Activated T-cell treated with anti-CD3 and anti-CD28 coated beads, Interleukin-2, amount 50 U/mL, for 72 hours (primary cell): ENCODE measurements at places on chromosomes 5 and 9. TPM values are rescaled to one million over a fixed set of nuclear protein-coding genes. Genes with fewer than 3 reads are reported as not detected.

The PTGDS gene
- not detected for total RNA-seq

The ARL10 gene
- total RNA-seq: 14.0 TPM

The ARHGEF37 gene
- 1.6 TPM for total RNA-seq

The RUFY1 gene
- total RNA-seq: 37.9 TPM

The CREBRF gene
- total RNA-seq: 35.8 TPM

The SRA1 gene
- 61.1 TPM for total RNA-seq

The EPB41L4B gene
- total RNA-seq: 1.6 TPM

The GBGT1 gene
- total RNA-seq: 2.0 TPM

The SNX2 gene
- 38.2 TPM for total RNA-seq

The RMI1 gene
- total RNA-seq: 23.5 TPM
